Activated B cell treated with CpG ODN at 0.5 μM for 24 hours (primary cell): ENCODE measurements at places on chromosomes 6 and 20. TPM values are rescaled to one million over a fixed set of nuclear protein-coding genes. Genes with fewer than 3 reads are reported as not detected.

GRCh38 chr6:18676548-18676947 lies 289.4 kb downstream of the RNF144B start:
- no peak overlapping the region for H3K4me3 ChIP-seq
- no peaks in the 10 kb centered on the region for H3K27me3 ChIP-seq
- H3K36me3 ChIP-seq = no peaks in the 10 kb centered on the region
- H3K27ac ChIP-seq = no peak overlapping the region

- no peak for DNase-seq
- H3K4me1 ChIP-seq = peaks cover 44% of the 10 kb centered on the region
- H3K36me3 ChIP-seq = peaks cover 31% of the 10 kb centered on the region
- H3K27ac ChIP-seq = peak overlapping the region; percentile 92
- peak overlapping the region; percentile 92 for H3K4me3 ChIP-seq
- no peaks in the 10 kb centered on the region for H3K27me3 ChIP-seq
Observed at GRCh38 chr6:36197739-36198221, 1.2 kb downstream of the BRPF3 start.

The MPIG6B gene
- 0.12 TPM in 1 of 2 replicates, not detected in the other for total RNA-seq

DNA sequence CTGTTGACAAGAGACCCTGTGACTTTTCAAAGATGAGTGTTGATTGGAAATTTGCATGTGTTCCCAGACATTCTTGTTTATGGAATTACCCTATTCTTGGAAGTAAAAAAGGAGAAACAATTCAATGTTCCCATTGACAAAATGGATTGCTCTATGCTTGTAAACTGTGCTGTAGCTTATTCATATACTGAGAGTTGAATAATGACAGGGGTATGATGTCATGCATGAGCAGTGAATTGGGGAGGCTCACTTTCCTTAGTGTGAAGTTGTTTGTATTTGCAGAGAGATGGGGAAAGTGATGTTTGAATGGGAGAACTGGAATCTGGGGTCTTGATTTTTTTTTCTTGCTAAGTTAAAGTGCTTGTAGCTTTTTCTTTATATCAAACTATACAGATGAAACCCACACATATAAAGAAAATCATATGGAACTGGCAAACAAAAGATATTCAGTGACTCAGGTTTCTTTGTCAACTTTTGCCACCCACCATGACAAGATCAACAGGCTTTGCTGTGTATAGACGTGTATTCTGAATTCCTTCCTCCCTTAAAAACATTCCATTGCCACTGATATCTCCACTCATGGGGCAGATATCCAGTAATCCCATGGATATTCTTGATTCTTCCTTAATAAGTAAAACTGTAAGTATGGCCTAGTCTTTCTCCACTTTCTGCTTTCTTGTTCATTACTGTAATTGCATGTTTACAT lies 97.8 kb upstream of the JAG1 start:
- H3K4me1 ChIP-seq = no peaks in the 10 kb centered on the region
- H3K27ac ChIP-seq = no peak overlapping the region
- no peak for DNase-seq
- no peak overlapping the region for H3K4me3 ChIP-seq
- no peaks in the 10 kb centered on the region for H3K36me3 ChIP-seq

GRCh38 chr6:49453221-49453620 lies 9.8 kb downstream of the MMUT start:
- no peak for DNase-seq
- H3K4me3 ChIP-seq = no peak overlapping the region
- peaks cover 52% of the 10 kb centered on the region for H3K36me3 ChIP-seq
- no peaks in the 10 kb centered on the region for H3K27me3 ChIP-seq
- no peak overlapping the region for H3K27ac ChIP-seq
- H3K4me1 ChIP-seq = no peaks in the 10 kb centered on the region

The MUCL3 gene
- not detected in 2 replicates for total RNA-seq

DNA sequence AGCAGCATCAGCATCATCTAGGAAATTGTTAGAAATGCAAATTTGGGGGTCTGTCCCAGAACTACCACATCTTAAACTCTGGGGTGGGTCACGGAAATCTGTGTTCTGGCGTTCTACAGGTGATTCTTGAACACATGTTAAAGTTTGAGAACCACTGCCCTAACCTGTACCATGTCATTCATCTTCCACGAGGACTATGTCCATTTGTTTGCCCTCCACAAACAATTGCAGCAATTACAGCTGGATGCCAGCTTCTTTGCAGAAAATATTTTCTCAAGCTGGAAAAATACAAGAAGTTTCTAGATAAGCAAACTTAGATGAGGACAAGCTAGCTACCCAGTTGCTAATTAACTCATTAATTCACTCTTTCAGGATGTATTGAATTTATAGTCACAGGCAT lies 54.1 kb downstream of the MAFB start:
- peaks cover 11% of the 10 kb centered on the region for H3K27me3 ChIP-seq
- H3K27ac ChIP-seq = no peak overlapping the region
- H3K4me1 ChIP-seq = no peaks in the 10 kb centered on the region
- H3K4me3 ChIP-seq = no peak overlapping the region

GRCh38 chr6:25186919-25187318 lies 92.3 kb upstream of the CARMIL1 start:
- no peaks in the 10 kb centered on the region for H3K4me1 ChIP-seq
- H3K27ac ChIP-seq = no peak overlapping the region
- H3K27me3 ChIP-seq = peaks cover 13% of the 10 kb centered on the region
- H3K36me3 ChIP-seq = no peaks in the 10 kb centered on the region
- H3K4me3 ChIP-seq = no peak overlapping the region

The OR2J3 gene
- not detected in 2 replicates for total RNA-seq

DNA sequence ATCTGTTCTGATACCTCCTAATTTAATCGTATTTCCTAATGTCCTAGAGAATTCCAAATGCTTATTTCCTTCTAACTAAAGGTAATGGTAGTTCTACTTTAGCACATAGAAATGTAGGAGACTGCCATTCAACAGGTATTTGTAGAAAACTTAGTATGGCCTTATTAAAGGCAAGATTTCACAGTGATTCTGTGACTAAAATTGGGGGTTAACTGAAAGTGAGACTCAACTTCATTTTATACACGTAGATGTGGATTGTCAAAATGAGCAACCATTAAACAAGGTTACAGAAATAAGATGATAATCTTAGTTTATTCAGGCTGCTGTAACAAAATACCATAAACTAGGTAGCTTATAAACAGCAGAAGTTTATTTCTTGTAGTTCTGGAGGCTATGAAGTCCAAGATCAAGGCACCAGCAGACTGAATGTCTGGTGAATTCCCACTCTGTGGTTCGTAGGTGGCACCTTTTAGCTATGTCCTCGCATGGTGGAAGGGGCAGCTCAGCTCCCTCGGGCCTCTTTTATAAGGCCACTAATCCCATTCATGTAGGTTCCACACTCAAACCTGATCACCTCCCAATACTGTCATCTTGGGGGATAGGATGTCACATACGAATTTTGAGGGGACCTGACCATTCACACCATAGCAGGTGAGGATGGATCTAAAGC lies 38.7 kb downstream of the TAB2 start:
- H3K36me3 ChIP-seq = peaks cover 23% of the 10 kb centered on the region
- peaks cover 55% of the 10 kb centered on the region for H3K4me1 ChIP-seq
- no peak for DNase-seq
- no peaks in the 10 kb centered on the region for H3K27me3 ChIP-seq
